ENCODE measurements at places on chromosomes 13 and 19. TPM values are rescaled to one million over a fixed set of nuclear protein-coding genes. Genes with fewer than 3 reads are reported as not detected.

KANK3 gene
- not detected for polyA plus RNA-seq

MCF2L gene
- polyA plus RNA-seq, result 0.02 TPM

OR4F17 gene
- not detected for polyA plus RNA-seq

MISP3 gene
- polyA plus RNA-seq, result 0.39 TPM

SIGLEC10 gene
- polyA plus RNA-seq, result not detected

KL gene
- not detected for polyA plus RNA-seq

ZNF296 gene
- polyA plus RNA-seq, result 0.09 TPM

METTL21C gene
- polyA plus RNA-seq, result not detected

LILRB4 gene
- not detected for polyA plus RNA-seq

LPAR6 gene
- 12.7 TPM for polyA plus RNA-seq

ERICH6B gene
- polyA plus RNA-seq, result not detected

PDE4C gene
- 0.06 TPM for polyA plus RNA-seq

DACH1 gene
- polyA plus RNA-seq, result 0.01 TPM

IL17D gene
- polyA plus RNA-seq, result 0.48 TPM

GRCh38 chr13:31022928-31023530 is 90.6 kb downstream of the TEX26 start:
- DNase-seq, result no peak

GRCh38 chr19:1302533-1303239 is 17.0 kb downstream of the EFNA2 start:
- DNase-seq, result no peak

DNA sequence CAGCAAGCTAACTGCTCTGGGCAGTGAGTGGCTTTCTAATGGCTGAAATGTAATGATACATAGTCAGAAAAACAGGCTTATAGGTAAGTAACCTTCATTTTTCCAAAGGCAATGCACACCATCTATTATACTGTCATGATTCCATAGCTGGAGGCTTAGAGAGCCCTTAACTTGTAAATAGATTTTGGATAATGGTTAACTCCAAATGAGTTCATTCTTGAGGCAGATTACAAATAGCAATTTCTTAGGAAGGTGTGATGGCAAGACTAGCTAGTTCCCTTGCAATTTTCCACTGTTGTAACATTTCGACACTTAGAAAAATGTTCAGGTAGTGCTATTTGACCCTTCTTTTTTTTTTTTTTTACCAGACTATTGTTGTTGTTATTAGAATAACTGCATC is 789.8 kb upstream of the PCDH9 start:
- no peak for DNase-seq

DNA sequence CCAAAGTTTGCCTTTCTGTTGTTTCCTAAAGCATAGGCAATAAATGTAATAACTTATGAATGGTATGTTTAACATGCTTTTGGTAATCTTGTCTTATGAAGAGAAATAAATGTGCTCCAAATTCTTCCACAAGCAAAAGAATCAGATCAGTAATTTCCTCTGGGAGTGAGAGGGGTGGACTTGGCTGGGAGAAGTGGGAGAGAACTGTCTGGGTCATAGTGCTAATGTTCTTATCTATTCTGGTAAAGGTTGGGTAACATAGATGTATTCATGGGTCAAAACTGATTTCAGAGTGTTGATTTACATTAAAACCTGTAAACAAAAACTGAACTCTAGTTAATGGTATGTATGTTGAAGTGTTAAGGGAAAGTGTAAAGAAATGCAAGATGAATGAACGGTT is 211.7 kb upstream of the IRS2 start:
- no peak for DNase-seq

- no peak for DNase-seq
Measured at GRCh38 chr19:33459222-33460090, 62.1 kb downstream of the PEPD start.

GRCh38 chr19:49106648-49107135 is 7.5 kb upstream of the LIN7B start:
- DNase-seq, result no peak

DNA sequence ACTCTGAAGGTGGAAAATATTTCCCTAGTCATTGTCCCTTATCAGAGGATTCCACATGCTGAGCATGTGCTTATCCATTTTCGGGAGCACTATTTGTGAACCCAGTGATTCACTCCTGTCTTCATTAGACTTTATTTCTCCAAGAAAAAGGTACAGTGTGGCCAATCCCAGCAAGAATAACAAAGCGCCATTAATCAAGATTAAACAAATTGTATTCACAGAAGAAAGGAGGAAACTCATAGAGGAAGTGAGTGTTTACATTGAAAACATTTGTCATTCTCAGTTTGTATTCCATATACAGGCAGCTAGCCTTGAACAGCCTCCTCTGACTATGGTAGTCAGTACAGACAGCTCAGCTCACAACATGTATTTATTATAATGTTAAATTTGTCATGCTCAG is 1669.9 kb upstream of the SPRY2 start:
- DNase-seq, result no peak

DNA sequence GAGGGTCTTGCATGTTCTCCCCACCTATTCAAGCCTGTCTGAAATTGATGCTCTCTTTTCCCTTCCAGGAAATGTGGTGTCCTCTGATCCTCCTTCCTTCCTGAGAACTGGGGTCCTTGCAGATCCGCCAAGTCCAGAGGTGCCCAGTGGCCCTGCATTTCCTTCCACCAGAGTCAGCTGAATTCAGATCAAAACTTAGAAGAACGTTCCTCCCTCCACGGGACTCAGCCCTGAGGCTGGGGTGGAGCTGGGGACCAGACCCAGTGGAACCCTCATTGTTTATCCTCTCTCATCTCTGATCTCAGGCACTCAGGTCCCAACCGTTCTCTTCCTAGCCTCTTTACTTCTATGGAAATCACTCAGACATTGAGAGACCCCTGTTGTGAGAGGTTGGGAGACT is 477.3 kb downstream of the TSHZ3 start:
- no peak for DNase-seq

- DNase-seq, result no peak
Measured at GRCh38 chr13:21123956-21124355, 52.4 kb downstream of the SKA3 start.

DNA sequence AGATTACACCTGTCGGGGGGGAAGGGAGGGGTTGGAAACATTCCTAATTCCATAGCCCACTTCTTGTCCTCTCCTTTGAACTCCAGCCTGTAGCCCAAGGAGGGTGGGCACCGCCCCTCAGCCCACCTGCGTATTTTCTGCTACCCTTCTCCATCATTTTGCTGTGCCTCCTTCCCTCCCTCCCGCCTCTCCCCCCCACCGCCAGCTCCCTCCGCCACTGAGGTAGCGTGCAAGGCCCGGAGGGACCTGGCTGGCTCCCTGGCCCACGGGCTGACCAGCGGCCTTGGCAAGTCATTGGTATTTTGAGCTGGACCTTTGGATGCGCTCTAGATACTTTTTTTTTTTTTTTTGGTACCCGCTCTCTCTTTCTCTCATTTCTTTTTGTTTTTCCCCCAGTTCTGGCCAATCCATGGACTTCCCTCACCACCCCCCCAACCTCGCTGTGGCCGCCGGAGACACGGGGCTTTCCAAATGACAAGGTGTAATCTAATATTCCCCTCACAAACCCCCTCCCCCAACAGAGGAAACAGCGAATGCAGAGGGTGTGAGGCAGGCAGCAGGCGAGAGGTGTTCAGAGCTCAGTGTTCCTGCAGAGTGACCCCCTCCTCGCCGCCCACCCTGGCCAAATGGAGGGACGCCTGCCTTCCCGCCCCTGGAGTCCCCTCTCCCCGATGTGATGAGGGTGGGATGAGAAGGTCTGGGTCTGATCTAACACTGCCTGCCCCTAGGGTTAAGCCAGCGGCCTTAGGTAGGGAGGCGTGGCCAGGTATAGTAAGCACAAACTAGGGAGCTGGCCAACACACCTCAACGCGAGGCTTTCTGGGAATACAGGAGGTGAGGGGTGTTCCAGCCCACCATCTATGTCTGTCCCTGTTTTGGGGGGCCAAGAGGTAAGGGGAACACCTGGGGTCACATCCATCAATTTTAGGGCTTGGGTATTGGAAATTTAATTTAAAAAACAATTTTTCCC is 89.2 kb downstream of the PTPRS start:
- DNase-seq, result no peak

DNA sequence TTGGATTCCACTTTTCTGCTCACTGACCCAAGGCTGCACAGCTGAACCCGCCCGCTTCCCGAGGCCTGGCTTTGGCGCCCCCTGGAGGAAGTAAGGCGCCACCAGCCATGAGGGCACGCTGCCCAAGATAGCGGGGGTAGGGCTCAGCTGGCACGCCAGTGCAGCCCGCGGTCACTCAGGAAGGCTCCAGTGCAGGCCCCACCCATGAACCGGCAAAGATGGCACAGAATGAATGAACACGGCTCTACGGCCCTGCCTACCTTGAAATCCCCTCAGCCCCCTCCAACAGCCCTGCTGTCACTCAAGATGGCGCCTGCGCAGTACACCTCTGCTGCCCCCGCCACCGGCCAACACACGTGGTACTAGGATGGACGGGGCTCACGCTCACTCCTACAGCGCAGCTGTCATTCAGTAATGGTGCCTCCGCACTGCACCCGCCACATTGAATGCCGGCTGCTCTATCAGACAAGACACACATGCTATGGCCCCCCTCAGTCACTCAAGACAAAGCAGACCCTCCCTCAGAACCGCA is 3.0 kb downstream of the PEG3 start:
- no peak for DNase-seq

DNA sequence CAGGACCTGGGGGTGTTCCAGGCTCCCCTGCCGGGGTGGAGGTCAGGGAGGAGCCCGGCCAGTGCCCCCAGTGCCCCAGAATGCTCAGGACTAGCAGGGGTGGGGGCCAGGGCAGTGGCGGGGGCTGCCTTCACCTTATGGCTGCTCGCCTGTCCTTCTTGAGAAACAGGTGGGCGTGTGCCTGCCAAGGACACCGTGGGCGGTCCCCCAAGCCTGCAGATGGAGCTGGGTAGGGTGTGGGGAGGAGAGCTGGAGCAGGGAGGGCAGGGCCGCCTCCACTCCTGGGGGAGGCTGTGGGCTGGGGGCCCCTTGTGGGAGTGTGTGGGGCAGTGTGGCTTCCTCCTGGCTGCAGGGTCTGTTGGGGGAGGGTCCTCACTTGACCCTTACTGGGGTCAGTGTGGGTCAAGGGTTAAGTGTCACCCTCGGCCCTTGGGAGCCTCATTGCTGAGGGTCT is 160.1 kb downstream of the KDM4B start:
- no peak for DNase-seq

GRCh38 chr13:45941261-45941660 is 89.7 kb upstream of the SIAH3 start:
- no peak for DNase-seq

- no peak for DNase-seq
Measured at GRCh38 chr19:15159251-15159650, 41.5 kb downstream of the NOTCH3 start.

DNA sequence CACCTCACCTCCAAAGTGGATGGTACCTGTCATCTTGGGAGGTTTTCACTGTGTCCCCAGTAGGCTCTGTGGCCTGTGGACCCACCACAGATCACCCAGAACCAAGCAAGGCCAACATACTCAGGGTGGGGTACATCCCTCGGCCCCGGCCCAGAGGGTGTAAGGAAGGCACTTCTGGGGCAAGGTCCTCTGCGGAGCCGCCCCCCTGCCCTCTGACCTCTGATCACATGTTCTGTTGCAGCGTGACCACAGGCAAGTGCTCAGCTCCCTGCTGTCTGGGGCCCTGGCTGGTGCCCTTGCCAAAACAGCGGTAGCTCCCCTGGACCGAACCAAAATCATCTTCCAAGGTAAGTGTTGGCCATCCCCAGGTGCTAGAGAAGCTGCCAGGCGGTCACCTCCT is 36.7 kb downstream of the TMEM161A start:
- DNase-seq, result no peak

DNA sequence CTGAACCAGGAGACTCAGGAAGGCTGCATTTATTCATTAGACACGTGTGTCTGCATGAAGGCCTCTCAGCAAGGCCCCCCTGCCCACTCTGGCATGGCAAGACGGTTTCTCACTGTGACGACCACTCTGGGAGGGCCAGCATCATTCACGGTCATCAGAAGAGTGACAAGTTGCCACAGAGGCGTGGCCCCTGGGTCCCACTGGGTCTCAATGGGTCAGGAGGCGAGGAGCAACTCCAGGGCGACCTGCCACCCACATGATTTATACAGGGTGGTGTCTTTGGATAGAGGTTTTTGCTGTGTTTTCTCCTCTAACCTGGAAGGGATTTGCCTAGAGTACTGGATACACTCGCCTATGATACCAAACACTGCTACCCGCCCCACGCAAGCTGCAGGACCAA is 60.7 kb downstream of the KLF2 start:
- DNase-seq, result no peak

DNA sequence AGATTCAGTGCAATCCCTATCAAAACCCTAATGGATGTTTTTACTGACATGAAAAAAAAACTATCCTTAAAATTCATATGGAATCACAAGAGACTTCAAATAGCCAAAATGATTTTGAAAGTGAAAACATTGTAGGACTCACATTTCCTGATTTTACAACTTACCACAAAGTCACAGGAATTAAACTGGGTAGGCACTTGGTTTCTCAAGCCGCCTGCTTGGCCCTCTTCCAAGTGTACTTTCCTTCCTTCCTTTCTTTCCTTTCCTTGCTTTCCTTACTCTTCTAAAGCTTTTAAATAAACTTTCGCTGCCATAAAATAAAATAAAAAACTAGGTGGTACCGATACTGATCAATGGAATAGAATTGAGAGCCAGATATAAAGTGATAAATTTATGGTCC is 21.0 kb upstream of the CD33 start:
- no peak for DNase-seq

DNA sequence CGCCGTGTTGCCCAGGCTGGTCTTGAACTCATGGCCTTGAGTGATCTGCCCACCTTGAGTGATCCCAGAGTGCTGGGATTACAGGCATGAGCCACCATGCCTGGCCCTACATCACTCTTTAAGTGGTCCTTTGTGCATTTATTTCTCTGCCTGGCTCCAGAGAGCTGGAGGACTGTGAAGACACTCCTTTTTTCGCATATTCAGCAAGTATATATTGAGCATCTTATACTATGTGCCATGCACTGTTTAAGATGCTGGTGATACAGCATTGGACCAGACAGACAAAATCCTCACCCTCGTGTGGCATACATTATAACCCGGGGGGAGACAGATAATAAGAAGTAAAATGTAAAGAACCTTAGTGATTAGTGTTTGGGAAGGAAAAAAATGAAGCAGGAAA is 66.8 kb upstream of the NPAS1 start:
- no peak for DNase-seq

DNA sequence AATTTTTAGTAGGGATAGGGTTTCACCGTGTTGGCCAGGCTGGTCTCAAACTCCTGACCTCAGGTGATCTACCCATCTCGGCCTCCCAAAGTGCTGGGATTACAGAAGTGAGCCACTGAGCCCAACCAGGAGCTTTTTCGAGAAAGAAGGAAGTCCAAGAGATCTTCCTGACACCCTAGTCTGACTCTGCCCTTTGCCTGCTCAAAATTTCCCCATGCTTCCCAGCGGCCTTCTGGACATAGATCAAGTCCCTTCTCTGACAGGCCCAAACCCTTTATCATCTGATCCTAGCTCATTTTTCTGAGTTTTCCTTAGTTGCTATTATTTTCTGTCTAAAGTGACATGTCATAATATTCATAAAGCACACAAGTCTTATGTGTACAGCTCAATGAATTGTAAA is 1.5 kb upstream of the BAX start:
- DNase-seq, result no peak

DNA sequence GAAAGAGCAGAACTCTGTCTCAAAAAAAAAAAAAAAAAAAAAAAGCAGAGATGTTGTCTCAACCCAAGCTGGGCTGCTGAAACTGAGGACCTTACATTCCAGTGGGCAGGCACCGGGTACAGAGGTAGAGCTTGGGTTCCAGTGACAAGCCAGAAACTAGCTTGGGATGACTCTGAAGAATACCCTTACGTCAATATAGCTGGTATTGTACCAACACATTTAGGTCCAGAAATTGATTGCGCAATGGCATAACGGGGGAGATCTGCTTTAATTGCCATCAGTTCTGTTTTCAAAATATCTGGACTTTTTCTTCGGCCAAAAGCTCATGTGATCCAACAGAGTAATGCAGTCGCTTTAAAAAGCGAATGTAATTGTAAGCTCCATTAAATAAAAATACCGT is 103.1 kb upstream of the UBL3 start:
- DNase-seq, result no peak
